CMK (cell line): ENCODE measurements at places on chromosomes 4 and X.

- DNase-seq, result no peak
These were observed 2326.8 kb upstream of the AGA start for GRCh38 chr4:179768996-179769395.

DNA sequence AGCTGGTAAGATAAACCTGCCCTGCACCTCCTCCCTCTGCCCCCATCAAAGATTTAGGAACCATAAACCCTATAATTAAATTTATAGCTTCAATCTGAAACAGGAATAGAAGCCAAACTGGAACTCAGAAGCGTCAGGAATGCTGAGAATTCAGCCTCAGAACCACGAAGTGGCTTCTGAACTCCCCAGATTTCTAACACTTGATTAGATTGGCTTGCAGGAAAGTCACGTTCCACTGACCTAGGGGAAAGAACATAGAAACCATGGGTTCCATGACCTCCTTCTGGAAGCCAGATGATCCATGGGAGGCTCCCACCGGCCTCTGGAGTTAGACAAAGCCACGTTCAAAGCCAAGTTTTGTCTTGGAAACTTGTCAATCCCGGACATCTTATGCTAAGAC lies 356.5 kb downstream of the MID1IP1 start:
- DNase-seq, result no peak

- DNase-seq, result no peak
These were observed 29.9 kb upstream of the STS start for GRCh38 chrX:7117587-7117986.

DNA sequence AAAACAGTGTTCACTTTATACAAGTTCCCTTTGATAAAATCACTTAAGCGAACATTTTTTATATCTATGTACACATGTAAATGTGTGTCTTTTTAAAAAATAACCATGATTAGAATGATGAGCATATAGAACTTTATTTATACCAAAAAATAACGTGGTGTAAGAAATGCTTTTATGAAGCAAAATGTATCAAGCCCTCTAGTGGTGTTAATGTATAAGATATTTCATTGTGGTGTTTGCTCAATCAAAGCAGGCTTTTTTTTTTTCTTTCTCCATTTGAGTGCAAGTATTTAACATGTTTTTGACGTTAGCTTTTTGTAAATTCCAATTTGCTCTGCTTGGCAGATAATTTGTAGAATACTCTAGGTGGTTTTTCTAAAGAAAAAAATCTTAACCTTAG lies 2092.4 kb upstream of the TENM3 start:
- DNase-seq, result no peak

GRCh38 chr4:21202959-21203358 lies 502.7 kb downstream of the PACRGL start:
- no peak for DNase-seq

DNA sequence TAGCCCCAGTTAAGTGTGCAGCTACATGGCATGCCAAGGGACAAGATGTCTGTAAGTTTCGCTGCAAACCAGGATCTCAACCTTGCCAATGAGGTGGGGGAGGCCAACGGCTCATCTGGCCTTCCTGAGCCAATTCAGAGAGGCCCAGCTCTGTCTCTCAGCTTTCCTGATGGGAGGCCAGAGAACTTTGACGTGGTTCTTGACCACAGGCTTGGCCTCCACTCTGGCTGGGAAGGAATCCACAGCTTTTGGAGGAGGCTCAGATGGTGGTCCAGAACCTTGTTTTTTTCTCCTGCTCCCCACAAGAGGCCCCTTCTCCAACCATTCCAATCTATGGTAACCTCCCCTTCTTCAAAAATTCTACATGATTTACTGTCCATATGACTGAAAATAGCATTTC lies 9.8 kb downstream of the CAPN6 start:
- no peak for DNase-seq

- DNase-seq, result no peak
These were observed 383.0 kb upstream of the TENM3 start for GRCh38 chr4:181860157-181860556.

GRCh38 chrX:57595381-57595811 lies 3.6 kb downstream of the ZXDB start:
- no peak for DNase-seq

DNA sequence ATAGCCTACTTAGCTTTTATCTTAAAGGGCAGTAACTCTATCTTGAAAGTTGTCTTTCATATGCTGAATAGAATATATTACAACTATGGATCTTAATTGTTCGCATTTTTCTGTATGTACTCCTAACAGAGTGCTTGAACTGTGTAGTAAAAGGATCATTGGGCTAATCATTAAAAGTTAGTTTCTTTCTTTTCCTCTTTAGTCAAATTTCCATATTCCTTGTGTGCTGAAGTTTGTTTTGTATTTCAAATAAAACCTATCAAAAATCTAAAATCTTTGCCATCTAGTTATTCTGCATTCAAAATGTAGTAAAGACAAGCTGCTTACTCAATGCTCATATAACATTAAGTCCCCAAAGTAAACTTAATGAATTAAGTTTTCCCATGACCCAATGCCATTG lies 182.7 kb downstream of the HTR2C start:
- DNase-seq, result no peak

- DNase-seq, result no peak
These were observed 128.0 kb downstream of the DCLK2 start for GRCh38 chr4:150206265-150206664.

DNA sequence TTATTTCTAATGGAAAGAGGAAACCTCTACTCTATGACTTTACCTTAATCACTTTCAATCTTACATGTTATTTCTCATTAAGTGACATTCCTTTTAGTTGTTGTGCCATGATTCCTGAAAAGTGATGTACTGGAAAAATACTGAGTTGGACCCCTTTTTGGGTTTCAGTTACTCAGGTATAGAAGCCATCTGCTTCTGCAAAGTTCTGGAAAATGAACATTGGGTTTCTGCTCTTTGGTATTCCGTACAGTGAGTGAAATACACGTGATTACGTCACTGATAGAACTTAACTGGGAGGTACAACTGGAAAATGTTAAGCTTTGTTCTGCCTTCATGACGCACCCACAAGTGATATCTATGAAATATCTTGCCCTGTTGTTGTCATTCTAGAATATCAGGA lies 114.7 kb downstream of the MID1 start:
- DNase-seq, result no peak

GRCh38 chr4:77593101-77593500 lies 12.5 kb upstream of the CXCL13 start:
- DNase-seq, result no peak

DNA sequence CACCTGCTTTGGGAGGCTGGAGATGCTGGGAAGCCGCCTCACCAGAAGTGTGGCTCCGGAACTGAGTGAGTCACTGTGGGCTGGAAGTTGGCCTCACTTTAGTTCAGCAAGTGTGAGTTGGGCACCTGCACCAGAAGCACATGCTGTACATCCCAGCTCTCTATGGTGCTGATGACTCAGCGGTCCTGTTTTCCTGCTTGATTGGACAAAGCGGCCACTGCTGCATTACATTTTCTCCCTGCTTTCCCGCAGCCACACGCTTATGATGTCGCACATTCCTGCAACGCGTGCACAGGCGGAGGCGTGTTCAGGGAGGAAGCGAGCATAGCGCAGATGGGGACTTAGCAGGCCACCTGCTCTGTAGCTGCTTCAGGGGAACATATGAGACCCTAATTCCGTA lies 26.7 kb upstream of the CLDN34 start:
- DNase-seq, result no peak

- peak; percentile 68 for DNase-seq
These were observed at the start of gene TMEM192 for GRCh38 chr4:165112368-165113121. Gene TMEM192 (minus strand): TSS chr4:165112860. CDS start chr4:165112773, 87 bp downstream.

- no peak for DNase-seq
These were observed 371.7 kb downstream of the BCOR start for GRCh38 chrX:39725928-39726619.

DNA sequence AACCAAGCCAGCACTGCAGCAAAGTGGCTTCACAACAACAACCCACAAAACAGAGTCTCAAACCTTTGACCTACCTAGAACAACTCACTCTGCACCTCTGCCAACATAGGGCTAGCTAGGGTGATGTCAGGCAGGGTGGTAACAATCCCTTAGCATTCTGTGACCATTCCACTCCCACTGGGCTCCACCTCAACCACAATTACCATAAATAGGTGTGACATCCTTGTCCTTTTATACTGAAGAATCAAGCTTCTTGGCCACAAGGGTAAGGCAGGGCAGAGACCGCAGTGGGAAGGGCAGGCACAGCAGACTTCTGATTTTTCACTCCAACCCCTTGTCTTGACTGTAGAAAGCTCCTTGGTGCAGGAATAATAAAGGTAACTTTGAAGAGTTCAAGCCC lies 795.4 kb upstream of the DIAPH2 start:
- no peak for DNase-seq

GRCh38 chrX:16778993-16779392 lies 7.3 kb upstream of the TXLNG start:
- DNase-seq, result no peak

DNA sequence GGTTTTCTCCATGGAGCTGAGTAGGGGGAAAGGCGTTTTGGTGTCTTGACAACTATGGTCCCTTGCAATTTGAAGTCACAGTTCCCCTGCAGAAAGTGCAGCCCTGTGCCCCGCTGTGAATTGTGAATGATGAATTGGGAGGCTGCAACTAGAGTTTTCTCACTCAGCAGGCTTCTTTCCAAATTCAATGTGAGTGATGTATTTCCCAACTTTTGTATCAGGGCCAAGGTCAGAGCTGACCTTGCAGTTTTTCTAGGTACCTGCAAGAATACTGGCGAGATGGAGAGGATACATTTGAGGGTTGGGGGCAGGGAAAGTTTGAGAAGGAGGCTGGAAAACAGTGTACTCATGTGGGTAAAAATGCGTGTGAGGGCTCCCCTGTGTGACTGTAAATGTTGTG lies 11.7 kb downstream of the PHEX start:
- no peak for DNase-seq

- DNase-seq, result no peak
These were observed 67.2 kb downstream of the SMARCAD1 start for GRCh38 chr4:94274912-94275311.

- no peak for DNase-seq
These were observed 13.4 kb upstream of the MEPE start for GRCh38 chr4:87819281-87819919.

DNA sequence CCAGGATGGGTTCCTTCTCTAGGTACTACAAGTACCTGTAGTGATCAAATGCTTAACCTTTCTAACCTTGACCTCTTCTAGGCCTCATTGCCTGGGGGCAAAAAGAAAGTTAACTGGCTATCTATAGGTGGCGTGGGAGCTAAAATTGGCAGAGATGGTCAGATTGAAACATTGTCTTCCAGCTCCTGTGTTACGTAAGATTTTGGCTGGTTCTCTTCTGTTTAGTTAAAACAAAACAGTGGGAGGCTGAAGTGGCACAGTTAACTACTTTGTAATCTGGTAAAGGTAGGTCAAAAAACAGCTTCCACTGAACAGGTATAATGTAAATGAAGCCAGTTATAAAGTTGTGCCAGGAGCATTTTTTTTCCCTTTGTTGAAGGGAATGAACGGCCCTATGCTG lies 115.2 kb downstream of the MBNL3 start:
- no peak for DNase-seq

DNA sequence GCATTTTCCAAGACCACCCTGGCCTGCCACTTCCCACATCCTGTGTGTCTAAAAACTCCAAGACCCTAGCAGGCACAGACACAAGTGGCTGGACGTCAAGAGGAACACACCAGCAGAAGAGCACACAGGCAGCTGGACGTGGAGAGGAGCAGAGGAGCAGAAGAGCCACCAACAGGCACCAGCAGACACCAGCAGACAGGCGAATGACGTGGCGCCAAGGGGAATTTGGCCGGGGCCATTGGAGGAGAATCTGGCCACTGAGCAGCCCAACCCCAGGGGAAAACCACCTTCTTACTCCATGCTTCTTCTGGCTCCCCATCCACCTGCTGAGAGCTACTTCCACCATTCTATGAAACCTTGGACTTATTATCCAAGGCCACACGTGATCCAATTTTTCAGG lies 243.1 kb upstream of the CTSO start:
- no peak for DNase-seq

GRCh38 chrX:53294024-53294648 lies 12.8 kb upstream of the IQSEC2 start:
- no peak for DNase-seq

GRCh38 chr4:8167291-8167690 lies 8.7 kb upstream of the ABLIM2 start:
- DNase-seq, result no peak
